GM12891 (cell line): ENCODE measurements at places on chromosomes 13 and 19.

DNA sequence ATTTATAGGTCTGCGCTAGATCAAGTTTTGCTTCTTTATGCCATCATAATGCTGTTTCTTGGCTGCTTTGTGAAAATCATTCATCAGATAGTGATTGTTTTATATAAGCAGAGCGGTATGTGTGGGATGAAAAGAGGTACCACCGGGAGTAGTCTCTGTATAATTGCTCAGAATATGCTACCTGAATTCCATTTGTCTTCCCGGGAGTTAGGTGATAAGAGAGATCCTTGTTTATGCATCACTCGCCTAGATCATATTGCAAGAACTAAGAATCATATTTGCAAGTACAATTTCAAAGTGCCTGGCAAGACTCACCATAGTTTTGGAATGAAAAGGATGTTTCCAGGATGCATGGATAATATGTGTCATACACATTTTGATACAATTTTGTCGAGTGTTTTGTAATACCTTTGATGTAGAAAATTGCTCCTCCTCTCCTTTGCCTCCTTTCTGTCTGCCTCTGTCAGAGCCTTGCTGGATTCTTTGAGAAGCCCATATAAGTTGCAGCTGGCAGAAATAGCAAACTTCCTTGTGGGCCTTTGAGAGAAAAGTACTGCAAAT, 1306.0 kb upstream of the SLC10A2 start:
- no peak for DNase-seq

GRCh38 chr19:19438366-19439175, 33.1 kb downstream of the GATAD2A start:
- no peak for DNase-seq

DNA sequence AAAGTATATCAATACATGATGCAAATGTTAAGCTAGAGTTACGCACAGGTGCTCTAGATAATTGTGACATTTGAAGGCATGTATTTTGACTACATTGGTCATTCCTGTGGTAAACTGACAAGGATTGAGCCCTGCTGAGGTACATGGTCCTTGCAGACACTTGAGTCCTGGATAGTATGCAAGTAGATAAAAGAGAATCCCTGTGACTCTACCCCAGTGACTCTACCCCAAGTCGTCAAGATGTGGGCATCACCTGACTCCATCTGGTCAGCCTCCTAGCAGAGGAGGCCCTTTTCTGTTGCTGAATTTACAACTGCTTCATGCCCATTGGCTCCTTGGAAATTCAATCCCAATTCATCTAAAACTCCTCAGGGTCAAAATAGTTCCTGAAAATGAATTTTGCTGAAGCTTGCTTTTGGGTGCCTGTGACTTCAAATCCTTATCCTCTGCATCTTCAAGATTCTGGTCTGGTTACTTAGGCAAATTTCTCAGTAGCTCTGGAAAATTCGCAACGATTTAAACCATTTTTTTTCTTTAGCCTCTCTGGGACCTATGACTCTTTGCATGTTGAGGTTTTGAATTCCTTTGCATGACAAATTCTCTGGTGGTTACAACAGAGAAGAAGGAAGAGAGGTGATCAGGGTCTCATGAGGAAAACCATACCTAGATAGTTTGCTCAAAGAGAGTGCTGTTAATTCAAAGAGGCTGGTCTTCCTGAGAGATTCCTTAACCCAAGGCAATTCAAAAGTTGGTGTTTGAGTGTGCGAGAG, 422.1 kb downstream of the FGF9 start:
- DNase-seq, result no peak

DNA sequence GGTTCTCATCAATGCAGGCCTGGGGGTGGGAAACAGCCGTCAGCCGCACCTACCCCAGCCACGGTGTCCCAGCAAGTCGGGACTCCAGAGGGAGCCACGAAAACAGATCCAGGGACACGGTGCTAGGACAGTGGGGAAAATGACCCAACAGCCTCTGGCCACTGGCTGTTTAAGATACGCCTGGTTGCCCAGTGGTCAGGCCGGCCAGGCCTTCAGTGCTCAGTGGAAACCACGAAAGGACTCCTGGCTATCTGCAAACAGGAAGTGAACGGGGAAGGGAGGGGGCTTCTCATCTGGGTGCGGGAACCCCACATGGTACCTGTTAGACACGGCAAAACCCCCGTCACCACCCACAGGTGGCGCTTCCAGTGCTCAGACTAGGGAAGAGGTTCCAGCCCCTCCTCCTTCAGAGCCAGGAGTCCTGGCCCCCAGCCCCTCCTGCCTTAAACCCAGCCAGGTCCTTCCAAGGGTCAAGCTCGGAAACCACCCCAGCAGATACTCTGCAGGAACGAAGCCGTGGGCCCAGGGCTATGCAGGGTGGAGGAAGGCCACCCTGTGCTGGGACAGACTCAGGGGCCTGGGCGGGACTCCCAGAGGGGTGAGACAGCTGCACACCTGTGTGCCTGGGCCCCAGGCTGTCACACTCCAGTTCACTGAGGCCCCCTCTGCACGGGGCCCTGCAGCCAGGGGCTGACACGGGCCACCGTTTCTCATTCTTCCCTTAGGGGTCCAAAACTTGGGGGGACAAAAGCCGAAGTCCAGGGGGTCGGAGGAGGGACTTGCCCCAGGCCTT, 4.5 kb downstream of the PPP1R12C start:
- no peak for DNase-seq

DNA sequence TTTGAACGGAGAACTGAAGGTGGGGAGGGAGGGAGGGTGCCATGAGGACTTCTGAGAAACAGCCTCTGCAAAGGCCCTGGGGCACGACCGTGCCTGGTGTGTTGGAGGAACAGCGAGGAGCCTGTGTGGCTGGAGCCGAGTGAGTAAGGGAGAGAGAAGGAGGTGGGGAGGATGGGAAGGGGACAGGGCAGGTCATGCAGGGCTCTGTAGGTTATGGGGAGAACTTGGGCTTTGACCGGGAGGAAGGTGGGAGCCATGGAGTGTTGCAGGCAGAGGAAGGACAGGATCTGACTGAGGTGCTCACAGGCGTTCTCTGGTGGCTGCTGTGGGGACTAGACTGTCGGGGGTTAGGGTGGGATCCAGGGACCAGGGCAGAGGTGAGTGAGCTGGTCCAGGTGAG, 6.7 kb downstream of the MPND start:
- no peak for DNase-seq

DNA sequence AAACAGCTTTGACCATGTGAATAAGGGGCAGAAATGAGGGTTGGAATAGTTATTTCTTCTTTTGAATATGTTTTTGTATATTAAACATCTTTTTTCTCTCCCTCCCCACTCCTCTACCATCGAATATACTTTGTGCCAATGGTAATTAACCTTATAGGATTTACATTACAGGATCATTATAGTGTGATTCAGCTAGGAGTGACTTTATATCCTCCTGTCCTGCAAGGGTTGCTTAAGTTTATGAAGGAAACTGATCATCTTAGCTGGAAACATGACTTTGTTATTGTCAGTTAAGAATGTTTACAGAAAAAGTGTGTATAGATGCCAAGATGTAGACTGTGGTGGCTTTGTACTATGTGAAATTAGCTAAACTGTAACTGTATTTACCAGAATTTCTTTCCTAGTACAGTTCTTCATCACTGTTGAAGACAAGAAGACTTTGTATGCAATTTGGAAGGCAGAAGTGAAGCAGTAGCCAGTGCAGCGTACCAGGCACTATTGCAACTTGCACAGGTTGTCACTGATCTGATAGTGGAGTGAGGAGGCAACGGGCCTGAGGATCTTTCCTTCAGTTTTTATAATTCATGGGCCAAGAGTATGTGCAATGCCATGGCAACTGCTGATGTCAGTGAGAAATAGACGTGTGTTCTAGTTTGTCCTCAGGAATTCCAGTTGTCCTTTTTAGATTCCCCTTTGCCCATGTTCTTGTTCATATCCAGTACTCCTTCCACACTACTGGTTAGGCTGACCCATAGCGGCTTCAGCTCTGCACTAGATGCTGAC, 8.2 kb upstream of the PAN3 start:
- DNase-seq, result no peak

GRCh38 chr19:39211731-39212374, 7.8 kb upstream of the SYCN start:
- DNase-seq, result no peak

- DNase-seq, result no peak
These were observed 102.8 kb downstream of the EFNB2 start for GRCh38 chr13:106432636-106433035.

DNA sequence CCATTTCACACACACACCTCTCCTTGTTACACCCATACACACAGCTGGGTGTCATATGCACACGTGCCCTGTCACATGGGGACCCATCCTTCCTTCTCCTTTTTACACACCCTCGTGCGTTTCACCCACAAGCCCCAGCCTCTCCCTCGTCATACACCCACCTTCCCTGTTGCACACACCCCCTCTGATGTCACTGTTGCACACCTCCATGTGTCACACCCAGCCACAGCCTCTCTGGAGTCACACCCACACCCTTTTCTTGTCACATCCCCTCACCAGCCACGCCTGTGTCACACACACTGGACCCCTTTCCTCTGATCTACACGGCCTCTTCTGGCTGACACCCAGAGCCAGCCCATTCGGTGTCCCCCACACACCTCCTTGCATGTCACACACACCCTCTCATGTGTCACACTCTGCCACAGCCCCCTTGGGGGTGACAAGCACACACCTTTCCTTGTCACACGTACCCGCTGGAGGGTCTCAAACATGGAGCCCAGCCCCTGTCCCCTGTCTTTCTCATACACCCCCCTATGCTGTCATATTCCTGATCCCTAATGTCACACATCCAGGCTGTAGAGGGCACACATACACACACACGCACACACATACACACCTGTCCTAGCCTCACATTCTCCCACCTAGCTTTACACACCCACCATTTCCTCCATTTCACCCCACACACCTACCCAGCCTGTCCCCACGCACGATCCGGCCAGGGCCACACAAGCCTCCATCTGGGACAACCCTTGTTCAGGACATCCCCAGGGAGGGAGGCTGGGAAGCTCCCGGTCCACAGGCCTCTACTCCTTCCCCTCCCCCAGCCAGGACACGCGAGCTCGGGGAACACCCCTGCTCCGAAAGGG, 1.4 kb downstream of the NOVA2 start:
- no peak for DNase-seq

DNA sequence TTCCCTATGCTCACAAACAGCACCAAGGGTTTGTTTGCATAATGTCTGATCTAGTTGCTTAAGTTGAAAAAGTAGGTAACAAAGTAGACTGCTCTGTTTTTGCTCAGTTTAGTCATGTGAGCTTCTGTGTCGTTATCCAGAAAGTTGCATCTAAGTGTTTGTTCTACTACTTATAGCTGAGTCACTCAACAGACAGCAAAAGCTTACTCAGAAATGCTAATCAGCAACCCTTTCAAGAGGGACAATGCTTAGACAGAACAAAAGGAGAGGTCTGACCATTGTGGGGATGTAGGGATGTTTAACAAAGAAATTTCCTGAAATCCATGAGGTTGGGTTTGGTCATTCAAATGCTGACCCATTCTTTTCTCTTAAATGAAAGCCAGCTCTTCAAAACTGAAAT, 106.4 kb downstream of the ATP8A2 start:
- no peak for DNase-seq

GRCh38 chr19:941292-942132, 15.7 kb downstream of the ARID3A start:
- DNase-seq, result no peak

DNA sequence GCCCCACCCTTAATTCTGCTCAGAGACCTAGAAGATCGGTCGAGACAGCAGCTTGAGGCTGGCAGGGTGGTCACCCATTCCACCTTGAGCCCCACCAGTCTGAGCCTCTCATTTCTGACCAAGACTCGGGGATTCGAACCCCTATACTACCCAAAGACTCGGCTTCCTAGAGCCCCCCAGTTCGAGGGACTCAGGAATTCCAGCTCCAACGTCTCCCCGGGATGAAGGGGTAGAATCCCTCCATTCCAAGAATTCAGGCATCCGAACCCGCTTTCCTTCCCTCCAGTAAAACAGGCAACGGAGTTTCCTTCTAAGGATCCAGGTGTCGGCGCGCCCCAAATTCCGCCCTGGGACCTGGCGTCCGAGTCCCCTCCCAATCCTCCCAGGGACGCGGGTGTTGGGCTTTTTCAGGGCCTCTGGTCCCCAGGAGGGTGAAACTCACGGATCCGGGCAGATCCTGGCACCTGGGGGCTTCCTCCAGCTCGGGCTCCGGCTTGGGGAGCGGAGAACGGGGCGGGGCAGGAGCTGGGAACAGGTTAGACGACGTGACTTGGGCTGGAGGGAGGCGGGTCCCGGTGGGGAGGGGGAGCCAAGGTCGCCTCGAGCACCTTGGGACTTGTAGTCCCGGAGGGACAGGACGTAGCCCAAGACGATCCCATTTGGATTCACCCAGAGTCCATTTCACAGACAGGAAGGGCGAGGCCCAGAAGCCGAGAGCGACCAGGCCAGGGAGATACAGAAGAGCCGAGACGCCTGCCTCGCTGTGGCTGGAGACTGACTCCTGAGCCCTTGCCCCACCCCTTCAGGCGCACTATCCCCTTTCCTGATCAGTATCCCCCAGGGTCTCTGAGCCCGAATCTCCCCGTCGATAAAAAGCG, at the start of gene PPP1R13L:
PPP1R13L (minus strand) TSS at position 513 of the 878 bp plus-strand sequence. CDS start 6,751 bp downstream, outside the sequence.
- no peak for DNase-seq

DNA sequence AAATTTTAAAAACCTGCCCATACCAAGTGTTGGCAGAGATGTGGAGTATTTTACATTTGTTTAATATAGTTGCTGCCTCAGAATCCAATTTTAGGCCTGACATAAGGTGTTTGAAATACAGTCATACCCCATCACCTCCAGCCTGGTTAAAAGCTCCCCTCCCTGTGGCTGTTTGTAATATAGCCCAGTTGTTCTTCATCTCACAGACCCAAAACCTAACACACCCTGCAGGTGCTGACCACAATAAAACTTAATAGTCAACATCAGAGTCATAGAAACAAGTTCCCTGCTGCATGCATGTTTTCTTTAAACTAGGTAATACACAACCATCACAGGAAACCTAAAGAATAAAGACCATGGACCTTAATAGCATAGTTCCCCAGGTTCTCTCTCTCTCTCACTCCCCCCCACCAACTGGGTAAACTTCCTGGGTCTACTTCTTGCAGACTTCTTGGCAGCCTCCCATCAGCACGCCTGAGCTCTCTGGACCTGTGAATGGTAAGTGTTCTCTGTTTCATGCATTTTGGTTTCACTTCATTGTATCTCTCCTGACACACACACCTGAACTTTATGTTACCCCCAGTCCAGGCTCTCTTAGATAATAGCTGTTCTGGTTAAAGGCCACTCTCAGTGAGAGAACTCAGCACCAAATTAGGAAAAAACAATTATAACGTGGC, 1369.9 kb downstream of the EFNB2 start:
- DNase-seq, result no peak

DNA sequence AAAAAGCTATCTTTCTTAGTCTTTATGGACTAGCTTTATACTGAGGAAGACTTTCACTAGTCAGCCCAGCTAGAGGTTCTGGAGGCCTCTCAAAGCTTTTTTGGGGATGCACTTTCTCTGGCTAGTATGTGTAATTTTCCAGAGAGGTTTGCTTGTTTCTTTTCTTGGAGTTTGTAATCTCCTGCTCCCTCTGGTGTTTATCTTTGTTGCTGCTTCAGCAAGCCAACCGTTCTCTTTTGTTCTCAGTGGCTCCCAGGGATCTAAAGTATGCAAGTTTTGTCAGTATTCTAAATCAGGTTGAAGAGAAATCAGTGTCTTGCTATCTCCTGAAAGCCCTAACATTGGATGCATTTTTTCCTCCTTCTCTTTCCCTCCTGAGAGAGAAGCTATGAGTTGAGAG, 121.1 kb upstream of the MYO16 start:
- DNase-seq, result no peak
